CD4-positive, alpha-beta T cell treated with Interleukin-12 subunit alpha and Interleukin-12 subunit beta, for 1 hour (primary cell): ENCODE measurements at places on chromosomes 5 and 9.

- no peak for DNase-seq
These were observed 76.3 kb upstream of the ORM1 start for GRCh38 chr9:114246558-114246957.

DNA sequence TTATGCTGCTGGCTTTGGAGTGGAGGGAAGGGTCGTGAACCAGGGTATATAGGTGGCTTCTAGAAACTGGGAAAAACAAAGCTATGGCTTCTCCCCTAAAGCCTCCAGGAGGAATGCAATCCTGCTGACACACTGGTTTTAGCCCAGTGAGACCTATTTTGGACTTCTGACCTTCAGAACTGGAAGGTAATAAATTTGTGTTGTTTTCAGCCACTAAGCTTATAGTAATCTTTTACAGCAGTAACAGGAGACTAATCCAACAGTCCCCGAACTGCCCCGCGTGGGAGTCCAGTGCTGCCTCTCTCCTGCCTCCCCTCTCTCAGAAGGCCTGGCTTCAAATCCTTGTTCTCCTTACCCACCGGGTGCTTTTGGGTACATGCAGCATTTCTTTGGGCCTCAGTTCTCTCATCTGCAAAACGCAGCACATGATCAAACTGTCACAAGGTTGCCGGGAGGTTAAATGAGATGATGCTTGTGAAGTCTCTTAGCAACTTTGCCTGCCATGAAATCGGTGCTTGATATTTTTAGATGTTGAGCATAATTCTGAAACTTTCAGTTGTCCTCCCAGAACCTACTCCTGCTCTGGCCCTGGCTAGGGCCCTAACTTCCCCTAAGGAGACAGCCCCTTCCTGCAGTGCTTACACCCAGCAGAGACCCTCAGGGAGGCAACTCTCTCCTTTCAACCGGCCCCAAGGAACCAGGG is 127.3 kb upstream of the BOD1 start:
- no peak for DNase-seq

- no peak for DNase-seq
These were observed 3.9 kb downstream of the SEPTIN8 start for GRCh38 chr5:132773114-132773513.

DNA sequence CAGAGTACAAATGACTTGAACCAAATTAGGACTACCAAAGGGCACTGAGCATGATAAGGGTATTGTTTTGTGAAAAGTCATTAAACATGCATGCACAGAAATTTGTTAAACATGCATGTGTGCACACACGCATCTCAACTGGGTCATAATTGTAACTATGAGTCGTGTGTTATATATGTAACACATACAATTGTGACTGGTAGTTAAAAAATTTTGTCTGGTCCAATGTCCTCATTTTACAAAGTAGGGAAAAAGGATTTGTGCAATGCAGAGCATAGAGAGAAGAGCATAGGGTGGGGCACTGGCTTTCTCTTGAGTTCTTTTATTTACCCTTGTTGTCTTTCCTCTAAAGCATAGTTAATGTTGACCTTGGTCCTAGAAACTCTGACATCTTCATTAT is 19.3 kb upstream of the IGFBPL1 start:
- DNase-seq, result no peak

GRCh38 chr5:41122459-41122858 is 51.3 kb upstream of the MROH2B start:
- DNase-seq, result no peak

- DNase-seq, result no peak
These were observed 1.2 kb downstream of the UCK1 start for GRCh38 chr9:131529597-131530545.

DNA sequence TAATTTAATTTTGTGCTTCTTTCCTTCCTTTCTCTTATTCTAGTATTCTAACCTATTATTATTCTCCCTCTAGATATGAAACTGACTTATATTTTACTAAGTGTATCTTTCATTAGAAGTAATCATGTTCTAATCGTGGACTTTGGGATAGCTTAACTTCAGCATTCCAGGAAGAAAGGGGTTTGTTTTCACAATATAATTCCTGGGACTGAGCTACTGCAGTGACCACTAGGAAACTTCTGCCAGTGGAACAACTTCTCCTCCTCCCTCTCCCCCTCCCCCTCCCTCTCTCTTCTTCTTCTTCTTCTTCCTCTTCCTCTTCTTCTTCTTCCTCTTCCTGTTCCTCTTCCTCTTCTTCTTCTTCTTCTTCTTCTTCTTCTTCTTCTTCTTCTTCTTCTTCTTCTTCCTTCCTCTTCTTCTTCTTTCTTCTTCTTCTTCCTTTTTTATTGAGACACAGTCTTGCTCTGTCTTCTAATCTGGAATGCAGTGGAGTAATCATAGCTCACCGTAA is 127.9 kb downstream of the NNT start:
- no peak for DNase-seq

- DNase-seq, result no peak
These were observed 113.9 kb upstream of the ADAMTSL1 start for GRCh38 chr9:18360005-18360404.

- DNase-seq, result no peak
These were observed 4.4 kb downstream of the TGFBI start for GRCh38 chr5:136033234-136033633.

GRCh38 chr9:83472221-83472665 is 66.0 kb downstream of the FRMD3 start:
- no peak for DNase-seq

DNA sequence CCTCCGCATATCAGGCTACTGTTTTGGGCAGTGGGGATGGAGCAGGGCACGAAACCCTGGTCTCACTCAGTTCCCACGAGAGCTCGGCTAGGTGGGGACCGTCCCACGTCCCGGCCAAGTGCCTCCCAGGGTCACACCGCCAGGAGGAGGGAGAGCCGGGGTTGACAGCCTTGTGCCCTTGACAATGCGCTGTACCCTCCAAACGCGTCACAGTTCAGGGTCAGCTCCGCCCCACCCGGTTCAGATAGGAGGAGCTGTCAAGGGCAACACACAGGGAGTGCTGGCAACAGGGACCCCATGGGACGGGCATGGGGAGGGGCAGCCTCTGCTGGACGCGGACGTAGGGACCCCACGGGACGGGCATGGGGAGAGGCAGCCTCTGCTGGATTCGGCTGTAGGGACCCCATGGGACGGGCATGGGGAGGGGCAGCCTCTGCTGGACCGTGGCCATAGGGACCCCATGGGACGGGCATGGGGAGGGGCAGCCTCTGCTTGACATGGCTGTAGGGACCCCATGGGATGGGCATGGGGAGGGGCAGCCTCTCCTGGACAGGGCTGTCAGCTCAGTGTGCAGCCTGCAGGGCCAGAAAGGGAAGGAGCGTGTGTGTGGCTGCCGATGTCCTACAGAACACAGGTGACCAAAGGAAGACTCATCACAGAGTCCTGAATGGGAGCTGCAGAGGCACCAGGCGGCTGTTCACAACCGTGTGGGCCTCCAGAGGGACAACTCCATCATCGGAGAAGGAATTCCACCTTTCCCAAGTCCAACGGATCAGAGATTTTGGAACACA is 29.4 kb downstream of the PNPLA7 start:
- no peak for DNase-seq

DNA sequence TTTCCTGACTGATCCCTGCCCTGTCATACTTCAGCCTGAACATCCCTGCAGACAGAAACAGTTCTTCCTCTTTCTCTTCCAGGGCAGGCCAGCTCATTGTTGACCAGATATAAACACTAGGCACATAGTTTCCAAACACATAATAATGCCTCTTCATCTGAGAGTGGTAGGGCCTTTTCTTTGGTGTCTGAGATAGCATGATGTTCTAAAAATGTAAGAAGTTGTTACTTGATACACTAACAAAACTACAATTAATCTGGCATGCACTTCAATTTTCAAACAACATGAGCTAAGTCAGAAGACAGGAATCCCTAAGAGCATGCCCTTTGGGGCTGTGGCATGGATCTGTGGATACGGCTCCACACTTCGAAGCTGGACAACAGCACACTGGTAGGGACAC is 246.6 kb downstream of the SPOCK1 start:
- no peak for DNase-seq

DNA sequence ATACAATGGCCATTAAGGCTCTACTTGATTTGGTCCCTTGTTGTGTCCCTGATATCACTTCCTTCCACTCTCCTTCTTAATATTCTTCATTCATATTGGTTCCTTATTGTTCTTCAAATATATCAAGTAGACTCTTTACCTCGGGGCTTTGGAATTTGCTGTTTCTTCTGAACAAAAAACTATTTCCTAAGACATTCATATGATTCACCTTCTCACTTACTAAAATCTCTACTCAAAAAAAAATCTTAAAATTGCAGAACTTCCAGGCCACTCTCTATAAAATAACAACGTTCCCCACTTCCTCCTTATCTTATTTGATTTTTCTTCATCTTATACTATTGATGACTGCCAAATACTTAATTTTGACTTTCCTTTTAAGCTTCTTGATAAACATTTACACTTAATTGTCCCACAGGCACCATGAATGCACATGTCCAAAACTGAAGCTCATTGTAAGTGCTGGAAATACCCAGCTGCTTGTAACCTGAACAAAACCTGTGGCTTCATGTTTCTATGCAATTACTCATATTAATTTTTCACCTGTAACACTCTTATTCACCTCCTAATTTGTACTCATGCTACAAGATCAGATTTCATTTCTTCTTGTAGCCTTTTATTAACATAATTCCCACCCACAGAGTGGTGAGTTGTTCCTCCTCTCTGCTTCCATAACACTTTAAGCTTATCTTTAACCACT is 58.4 kb upstream of the NUDT12 start:
- no peak for DNase-seq

DNA sequence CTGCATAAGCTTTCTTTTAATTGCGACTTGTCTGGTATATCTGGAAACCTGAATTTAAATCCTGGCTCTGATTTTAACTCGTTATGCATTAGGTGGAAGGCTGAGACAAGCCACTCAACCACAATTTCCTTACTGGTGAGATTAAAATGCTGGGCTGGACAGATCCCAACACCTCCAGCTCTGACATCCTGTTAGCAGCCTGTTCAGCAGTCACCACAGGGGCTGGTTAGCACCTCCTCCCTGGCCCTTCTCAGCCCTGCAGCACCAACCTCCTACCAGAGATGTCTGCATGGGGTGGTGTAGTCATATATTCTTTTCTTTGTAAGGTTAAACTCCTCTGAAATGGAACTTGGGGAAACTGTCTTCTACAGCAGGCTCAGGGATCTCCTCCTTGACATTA is 156.5 kb upstream of the NFIL3 start:
- peak; percentile 1 for DNase-seq

GRCh38 chr5:2699231-2699630 is 52.2 kb downstream of the IRX2 start:
- no peak for DNase-seq

- no peak for DNase-seq
These were observed 134.0 kb downstream of the KCTD16 start for GRCh38 chr5:144304688-144305087.

DNA sequence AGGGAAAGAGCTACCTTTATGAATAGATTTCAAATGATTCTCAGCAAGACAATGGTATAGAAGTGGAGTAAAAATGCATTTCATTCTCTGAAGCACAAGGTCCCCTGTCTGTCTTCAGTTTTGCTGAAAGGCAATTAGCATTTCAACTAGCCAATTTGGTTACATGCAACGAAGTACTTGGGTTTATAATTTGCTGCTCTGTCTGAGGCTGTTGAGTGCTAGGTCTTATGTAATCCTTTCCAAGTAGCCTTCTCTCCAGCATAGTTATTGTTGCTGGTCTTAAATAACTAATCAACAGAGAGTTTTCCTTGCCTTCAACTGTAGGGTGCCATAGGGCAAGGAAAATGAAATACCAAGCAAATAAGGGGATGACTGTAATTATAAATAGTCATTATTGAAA is 4.5 kb downstream of the ADGRV1 start:
- no peak for DNase-seq

DNA sequence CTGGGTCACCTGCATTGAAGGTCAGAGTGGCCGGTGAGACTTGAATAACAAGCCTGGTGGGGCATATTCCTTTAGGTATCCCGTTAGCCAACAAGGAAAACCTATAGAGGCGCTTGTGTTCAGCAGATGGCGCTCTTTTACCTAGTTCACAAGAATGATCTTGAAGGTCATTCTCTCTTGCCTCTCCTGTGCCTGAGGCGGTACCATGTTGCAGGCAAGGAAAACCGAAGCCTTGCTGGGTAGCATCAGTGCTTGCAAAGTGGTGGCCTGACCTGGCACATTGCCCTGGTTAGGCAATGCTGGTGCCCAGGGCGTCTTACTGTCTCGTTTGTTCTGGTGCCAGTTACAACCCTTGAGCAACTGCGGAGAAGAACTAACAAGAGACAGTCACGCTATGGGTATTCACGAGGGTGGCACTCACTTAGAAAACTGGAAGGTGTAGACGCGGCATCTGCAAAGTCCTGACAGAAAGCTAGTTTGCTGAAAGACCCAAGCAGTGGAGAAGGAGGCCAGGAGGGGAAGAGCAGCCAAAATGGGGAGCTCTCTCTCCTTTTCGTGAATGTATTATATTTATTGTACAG is 56.7 kb downstream of the AOPEP start:
- DNase-seq, result peak; percentile 45

DNA sequence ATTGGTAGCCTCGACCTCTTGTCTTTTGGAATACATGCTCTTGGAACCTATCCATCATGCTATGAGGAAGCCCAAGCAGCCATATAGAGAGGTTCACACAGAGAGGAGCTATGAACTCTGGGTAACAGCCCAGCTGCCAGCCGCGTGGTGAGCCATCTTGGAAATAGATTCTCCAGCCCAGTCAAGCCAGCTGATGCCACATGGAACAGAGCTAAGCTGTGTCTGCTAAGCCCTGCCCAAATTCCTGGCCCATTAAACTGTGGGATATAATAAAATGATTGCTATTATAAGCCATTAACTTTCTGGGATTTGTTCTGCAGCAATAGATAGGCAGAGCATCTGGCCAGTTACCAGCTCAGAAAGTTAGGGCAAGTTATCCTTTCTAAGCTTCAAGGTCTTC is 4.9 kb upstream of the PRUNE2 start:
- no peak for DNase-seq

- no peak for DNase-seq
These were observed 76.1 kb downstream of the RANBP17 start for GRCh38 chr5:170937914-170938313.

- DNase-seq, result peak; percentile 48
These were observed 949 bp downstream of the SERINC5 start for GRCh38 chr5:80254767-80255430.

GRCh38 chr9:130846487-130847305 is 11.6 kb downstream of the ABL1 start:
- no peak for DNase-seq

DNA sequence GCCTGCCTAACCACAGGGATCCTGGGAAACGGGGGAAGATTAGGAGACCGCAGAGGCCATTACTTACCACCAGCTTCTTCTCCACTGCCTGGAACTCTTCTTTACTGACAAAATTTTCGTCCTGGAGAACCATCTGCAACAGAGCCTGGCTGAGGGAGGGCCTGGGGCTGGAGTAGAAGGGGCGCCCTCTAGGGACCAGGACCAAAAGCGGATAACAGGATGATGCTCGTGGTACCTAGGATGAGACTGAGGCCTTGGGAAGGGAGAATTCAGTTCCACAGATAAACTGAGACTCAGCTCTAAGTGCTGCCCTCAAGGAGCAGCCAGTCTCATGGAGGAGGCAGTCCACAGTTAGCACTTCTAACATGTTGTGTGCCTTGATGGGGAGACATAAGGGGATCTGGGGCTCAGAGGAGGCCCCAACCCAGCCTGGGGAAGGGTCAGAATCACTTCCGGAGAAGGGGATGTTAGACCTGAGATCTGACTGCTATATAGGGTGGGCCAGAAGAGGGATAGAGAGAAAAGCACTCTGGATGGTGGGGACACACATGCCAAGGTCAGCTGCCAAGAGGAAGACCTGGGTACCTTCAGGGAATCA is 1.2 kb downstream of the SPATA24 start:
- DNase-seq, result peak; percentile 24

- no peak for DNase-seq
These were observed 189.6 kb downstream of the TRIO start for GRCh38 chr5:14332746-14333145.

- DNase-seq, result no peak
These were observed 14.3 kb downstream of the OTULIN start for GRCh38 chr5:14678773-14679334.
